Right lung (tissue), 10 donors: ENCODE measurements at places on chromosomes 4 and X. TPM values are rescaled to one million over a fixed set of nuclear protein-coding genes. Genes with fewer than 3 reads are reported as not detected.

Gene TMEM31
- polyA plus RNA-seq, result 1.7 TPM

Gene SCML2
- 13.0 TPM for polyA plus RNA-seq

Gene DCLK2
- polyA plus RNA-seq, result 9.6 TPM

Gene COX7B2
- polyA plus RNA-seq, result not detected

Gene USP17L11
- polyA plus RNA-seq, result not detected

DNA sequence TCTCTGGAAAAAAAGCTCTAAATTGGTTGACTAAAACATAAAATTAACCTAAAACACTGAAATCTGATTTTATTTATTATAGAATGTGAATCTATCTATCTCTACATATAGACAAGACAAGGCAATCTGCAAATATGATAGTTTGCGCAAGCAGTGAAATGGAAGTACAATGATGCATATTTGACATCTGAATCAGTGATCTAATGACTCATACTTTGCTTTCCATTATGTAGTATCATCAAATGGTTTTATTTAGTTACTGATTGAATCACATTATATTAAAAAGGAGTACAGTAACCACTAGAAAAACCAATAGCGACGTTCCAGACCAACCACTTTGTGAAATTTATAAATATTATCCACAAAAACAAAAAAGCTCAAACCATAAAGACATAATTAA lies 1969.3 kb downstream of the PCDH7 start:
- DNase-seq, result no peak

DNA sequence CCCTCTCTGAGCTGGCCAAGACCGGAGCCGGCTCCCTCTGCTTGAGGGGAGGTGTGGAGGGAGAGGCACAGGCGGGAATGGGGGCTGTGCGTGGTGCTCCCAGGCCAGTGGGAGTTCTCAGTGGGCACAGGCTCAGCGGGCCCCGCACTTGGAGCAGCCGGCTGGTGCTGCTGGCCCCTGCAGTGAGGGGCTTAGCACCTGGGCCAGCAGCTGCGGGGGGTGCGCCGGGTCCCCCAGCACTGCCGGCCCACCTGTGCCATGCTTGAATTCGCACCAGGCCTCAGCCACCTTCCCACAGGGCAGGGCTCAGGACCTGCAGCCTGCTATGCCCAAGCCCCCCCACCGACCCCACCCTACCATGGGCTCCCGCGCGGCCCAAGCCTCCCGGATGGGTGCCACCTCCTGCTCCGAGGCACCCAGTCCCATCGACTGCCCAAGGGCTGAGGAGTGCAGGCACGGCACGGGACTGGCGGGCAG lies 602.5 kb downstream of the KCTD8 start:
- no peak for DNase-seq

- DNase-seq, result peak; percentile 20
These were observed 452.3 kb downstream of the ZIC3 start for GRCh38 chrX:138018145-138018799.

DNA sequence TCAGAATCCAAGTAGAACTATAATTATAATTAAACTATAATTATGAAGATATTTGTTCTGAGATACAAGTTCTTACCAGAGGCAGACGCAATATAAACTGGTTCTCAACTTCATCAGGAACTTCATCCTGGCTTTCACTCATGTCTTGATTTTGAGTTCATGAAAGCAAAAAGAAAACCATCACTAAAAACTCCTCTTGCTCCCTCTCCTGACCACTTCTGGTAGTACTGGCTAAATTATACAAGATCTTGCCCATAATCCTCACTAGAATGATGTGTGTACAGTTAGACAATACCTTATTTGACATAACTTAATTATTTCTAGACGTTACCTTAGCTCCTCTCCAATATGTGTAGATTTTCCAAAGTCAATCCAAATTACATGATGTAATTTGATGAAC lies 3.7 kb downstream of the TAF7L start:
- peak; percentile 22 for DNase-seq
